Activated CD4-positive, CD25-positive, alpha-beta regulatory T cell treated with anti-CD3 and anti-CD28 coated beads, Interleukin-2, amount 50 U/mL, for 72 hours (primary cell): ENCODE measurements at places on chromosomes 12 and 14.

GRCh38 chr12:75816897-75817296 lies 214.7 kb downstream of the PHLDA1 start:
- DNase-seq: no peak

- no peak for DNase-seq
Measured at GRCh38 chr14:83291714-83292113, 1758.1 kb upstream of the SEL1L start.

DNA sequence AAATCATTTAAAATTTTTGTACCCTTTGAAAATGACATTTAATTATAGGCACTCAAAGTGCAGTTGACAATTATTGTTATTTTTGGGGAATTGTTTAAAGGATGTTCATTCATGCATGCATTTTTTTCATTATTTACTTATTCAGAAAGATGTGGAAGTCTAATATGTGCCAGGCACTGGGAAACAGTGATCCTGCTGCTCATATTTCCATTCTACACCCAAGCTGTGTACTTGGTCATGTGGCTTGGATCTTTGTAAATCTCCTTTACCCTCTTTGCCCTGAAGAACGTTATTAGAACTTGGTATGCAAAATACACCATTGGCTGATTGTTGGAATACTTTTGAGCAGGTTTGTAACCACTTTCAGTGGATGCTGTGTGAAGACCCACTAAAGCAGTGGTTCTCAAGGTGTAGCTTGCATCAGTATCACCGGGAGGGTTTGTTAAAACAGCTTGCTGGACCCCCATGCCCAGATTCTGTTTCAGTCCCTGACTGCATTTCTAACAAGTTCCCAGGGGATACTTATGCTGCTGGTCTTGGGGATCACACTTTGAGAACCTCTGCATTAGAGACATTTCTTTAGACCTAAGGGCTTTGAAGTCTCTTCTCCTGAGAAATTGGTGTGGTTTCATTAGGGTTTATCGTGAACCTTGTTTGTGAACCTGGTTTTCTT lies 47.5 kb downstream of the PRKCH start:
- no peak for DNase-seq

DNA sequence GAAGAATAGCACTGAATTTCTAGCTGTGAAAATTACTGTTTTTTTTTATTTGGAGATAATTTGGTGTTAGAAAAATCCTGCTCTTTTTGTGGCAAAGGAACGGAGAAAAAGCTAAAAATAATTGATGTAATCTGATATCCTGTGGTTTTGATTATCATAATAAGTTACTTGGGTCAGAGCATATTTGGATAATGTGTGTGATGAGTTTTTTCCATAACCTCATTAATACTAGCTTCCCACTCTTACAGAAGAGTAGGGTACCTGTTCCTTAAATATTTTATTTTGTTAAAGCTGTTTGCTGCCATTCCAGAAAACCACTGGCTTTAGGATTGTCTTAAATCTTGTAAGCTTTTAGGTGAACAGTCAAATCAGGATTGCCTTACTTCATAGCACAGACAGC lies 4.7 kb downstream of the PSMC6 start:
- no peak for DNase-seq

GRCh38 chr12:117235261-117235660 lies 45.0 kb upstream of the FBXO21 start:
- no peak for DNase-seq

- DNase-seq: no peak
Measured at GRCh38 chr12:6605421-6606330, 1.5 kb downstream of the CHD4 start.

- peak; percentile 69 for DNase-seq
Measured at GRCh38 chr14:51846631-51847488, 13.6 kb upstream of the GNG2 start.

DNA sequence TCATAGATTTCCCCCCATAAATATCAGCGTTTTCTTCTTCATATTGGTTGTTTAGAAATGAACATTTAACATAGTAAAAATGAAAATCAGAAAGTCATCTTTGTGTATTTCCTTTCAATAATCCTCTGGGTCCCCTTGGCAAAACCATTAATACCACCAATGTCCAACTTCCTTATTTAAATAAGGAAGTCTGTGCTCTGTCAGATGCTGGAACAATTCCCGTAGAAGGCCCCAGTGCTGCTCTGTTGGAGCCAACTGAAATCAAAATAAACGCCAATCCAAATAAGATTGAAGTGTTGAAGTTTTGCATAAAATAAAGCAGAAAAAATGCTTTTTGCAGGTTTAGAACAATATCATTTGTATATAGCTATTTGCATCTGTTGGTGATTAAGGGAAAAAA lies 93.1 kb downstream of the PPM1H start:
- no peak for DNase-seq

DNA sequence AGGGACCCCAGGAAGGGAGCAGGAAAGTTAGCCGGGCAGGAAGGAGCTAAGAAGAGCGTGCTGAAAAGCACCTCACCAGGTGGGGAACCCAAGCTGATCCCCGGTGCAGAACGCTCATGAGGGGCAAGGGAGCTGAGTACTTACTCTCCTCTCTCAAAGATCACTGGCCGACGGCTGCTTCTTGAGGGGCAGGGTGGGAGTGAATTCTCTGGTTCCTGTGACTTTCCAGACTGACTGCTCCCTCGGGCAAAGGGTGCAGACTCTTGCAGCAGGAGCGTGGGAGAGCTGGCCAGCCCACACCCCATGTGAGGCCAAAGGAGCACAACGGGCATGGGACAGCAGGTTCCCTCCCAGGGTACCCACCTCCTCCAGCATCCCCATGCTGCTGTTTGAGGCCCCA lies 44.9 kb upstream of the DIO3 start:
- no peak for DNase-seq

GRCh38 chr12:92036061-92036620 lies 109.5 kb downstream of the BTG1 start:
- no peak for DNase-seq

GRCh38 chr12:82099216-82099615 lies 259.0 kb downstream of the CCDC59 start:
- DNase-seq: no peak

- peak; percentile 82 for DNase-seq
Measured at GRCh38 chr12:48852734-48853688, 1.0 kb upstream of the DDX23 start.

- no peak for DNase-seq
Measured at GRCh38 chr12:15289192-15289591, 33.1 kb upstream of the PTPRO start.

- DNase-seq: no peak
Measured at GRCh38 chr14:81153187-81153586, 67.6 kb downstream of the GTF2A1 start.

- no peak for DNase-seq
Measured at GRCh38 chr14:91830777-91831176, 36.6 kb downstream of the TC2N start.

- no peak for DNase-seq
Measured at GRCh38 chr14:22003461-22003860, 329.8 kb upstream of the OR4E1 start.

GRCh38 chr14:21868442-21869046 lies 194.9 kb upstream of the OR4E1 start:
- DNase-seq: peak; percentile 69

- peak; percentile 87 for DNase-seq
Measured at GRCh38 chr14:23057757-23058653, 685 bp upstream of the CDH24 start.

DNA sequence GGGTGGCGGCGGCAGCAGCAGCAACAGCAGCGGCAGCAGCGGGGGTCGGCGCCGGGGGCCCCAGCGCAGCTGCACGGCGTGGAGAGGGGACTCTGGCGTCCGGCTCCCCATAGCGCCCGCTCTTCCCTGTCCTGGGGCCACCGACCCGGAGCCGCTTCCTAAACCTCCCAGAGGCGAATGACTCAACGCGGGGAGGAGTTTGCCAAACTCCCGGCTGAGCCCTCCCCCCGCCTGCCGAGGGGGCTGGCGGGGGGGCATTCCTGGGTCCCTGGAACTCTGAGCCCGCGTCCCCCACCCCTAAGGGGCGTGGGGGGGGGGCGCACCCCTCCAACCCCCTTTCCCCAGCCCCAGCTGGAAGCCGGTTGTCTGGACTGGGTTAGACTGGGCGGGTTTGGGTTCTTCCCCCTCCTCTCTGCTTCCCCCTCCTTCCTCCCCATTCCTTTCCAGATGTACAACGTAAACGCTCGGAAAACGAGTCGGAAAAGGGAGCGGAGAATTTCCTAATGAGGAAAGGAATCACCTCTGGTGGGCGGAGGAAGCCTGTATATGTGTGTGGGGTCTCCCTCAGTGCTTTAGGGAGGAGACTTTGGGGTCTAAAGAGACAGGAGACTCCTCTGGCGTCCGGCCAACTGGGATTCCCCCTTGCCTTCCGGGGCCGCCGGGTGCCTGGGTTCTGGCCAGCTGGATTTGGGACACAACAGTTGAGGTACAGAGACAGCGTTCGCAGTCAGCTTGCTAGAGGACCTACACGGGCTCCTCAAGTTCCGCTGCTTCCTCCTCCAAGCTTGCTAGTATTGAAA lies at the start of gene ITGA5:
Gene ITGA5 (minus strand): TSS at position 179 of the 800 bp plus-strand sequence. CDS start 68 bp downstream, at position 111.
- no peak for DNase-seq

- no peak for DNase-seq
Measured at GRCh38 chr12:49274396-49275069, 9.7 kb downstream of the TUBA1C start.

DNA sequence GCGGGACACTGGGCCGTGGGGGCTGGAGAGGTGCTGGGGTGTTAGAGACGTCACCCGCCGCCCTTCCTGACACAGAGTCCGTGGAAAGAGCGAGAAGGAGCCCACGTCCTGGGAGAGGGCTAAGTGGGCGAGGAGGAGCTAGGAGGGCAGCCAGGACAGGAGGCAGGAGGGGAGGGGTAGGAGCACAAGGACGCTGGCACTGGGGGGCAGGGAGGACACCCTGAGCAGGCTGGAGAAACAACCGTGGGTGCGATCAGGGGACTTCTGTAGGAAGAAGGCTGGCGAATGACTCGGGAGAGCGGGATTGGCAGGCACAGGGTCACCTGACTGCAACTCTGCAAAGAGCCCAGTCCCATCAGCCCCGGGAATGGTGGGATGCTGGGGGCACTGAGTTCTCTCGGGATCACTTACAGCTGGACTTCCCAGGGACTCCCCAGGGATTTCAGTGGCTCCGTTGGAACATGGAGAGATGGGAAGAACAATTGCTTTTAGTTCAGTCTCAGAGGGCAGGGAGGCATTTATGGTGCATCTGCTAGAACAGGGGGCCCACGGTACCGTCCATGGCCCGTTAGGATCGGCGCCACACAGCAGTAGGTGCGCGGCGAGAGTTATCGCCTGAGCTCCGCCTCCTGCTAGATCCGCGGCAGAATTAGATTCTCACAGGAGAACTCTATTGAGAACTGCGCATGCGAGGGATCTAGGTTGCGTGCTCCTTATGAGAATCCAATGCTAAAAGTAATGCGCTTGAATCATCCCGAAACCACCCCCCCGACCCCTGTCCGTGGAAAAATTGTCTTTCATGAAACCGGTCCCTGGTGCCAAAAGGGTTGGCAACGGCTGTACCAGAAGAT lies 24.3 kb downstream of the UBR7 start:
- no peak for DNase-seq

DNA sequence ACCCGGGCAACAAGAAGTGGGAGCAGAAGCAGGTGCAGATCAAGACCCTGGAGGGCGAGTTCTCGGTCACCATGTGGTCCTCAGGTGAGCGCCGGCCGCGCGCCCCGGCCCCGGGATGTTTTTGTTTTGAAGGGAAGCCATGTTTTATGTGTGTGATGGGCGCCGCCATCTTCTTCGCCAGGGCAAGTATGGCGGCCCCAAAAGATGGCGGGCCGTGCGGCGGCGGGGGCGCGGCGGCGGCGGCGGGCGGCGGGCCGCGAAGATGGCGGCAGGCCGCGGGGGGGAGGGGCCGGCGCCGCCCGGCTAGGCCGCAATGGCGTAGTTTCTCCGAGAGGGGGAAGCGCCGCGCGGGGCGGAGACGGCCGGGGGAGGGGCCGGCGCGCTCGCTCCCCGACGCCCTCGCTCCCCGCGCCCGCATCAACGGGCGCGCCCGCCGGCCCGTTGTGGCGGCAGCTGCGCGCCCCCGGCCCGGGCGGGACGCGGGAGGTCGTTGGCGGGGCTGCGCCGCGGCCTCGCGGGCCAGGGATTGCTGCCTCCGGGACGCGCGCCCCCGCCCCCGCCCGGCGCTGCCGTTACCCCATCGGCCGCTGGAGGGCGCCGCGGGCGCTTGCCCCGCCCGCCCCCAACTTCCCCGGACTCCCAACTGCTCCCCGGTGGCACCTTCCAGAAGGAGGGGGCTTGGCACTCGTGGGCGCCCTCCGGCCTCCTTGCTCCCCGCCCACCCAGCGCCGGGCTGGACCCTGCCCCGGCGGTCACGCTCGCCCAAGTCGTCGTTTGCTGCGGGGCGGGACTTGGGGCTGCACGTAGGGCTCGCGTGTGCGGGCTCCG lies 1.1 kb downstream of the YY1 start:
- DNase-seq: peak; percentile 85

GRCh38 chr14:83873669-83874068 lies 1656.3 kb upstream of the FLRT2 start:
- no peak for DNase-seq

- no peak for DNase-seq
Measured at GRCh38 chr12:52763991-52764390, 13.2 kb downstream of the KRT76 start.

- DNase-seq: no peak
Measured at GRCh38 chr12:54452628-54453027, 20.8 kb downstream of the GTSF1 start.
